ENCODE measurements at places on chromosomes 11 and 22. TPM values are rescaled to one million over a fixed set of nuclear protein-coding genes. Genes with fewer than 3 reads are reported as not detected.

DNA sequence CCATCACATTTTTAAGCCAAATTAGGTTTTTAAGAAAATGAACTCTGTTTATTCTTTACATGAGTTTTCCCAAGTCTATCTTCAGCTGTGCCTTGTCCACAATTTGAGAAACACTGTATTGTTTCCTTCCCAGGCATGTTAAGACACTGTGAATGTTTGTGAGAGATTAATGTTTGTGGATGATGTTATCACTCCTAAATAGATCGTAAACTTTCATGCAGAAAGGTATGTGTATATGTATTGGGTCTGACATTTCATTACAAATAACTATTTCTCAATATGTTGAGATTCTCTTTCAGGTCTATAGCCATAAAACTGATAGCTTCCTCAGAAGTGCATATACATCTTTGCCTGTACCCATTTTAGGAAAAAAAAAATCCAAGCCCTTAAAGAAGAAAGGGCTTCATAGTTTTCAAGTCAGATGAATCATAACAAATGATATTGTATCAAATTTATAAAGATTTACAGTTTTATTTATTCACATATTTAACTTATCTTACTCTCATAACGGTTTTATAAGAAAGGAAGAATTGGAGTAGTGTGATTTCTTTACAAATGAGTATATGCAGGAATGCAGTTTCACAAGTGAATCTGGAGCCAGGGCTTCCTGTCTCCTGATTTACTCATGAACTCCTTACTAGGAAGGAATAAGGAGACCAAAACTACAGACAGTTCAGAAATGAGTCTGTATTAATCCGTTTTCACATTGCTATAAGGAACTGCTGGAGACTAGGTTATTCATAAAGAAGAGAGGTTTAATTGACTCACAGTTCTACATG, 11.2 kb downstream of the OR8D1 start:
- no peak overlapping the region for H3K4me3 ChIP-seq
- no peaks in the 10 kb centered on the region for H3K4me1 ChIP-seq
- H3K27ac ChIP-seq = no peak overlapping the region
- H3K36me3 ChIP-seq = no peaks in the 10 kb centered on the region

DNA sequence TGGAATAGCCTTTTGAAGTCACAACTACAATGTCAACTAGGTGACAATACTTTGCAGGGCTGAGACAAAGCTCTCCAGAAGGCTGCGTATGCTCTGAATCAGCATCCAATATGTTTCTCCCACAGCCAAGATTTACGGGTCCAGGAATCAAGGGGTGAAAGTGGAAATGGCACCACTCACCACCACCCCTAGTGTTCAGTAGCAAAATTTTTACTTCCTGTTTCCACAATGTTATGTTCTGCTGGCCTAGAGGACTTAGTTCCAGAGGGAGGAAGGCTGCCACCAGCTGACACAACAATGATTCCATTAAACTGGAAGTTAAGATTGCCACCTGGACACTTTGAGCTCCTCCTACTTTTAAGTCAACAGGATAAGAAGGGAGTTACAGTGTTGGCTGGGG, 68.5 kb upstream of the MPEG1 start:
- no peak overlapping the region for H3K27ac ChIP-seq
- H3K4me3 ChIP-seq = no peak overlapping the region
- DNase-seq = no peak
- no peaks in the 10 kb centered on the region for H3K27me3 ChIP-seq
- H3K4me1 ChIP-seq = no peaks in the 10 kb centered on the region

GRCh38 chr11:8809241-8809938, 101.6 kb upstream of the AKIP1 start:
- peak overlapping the region; percentile 90 for H3K27ac ChIP-seq
- H3K36me3 ChIP-seq = no peaks in the 10 kb centered on the region
- peak overlapping the region; percentile 61 for H3K4me3 ChIP-seq
- H3K27me3 ChIP-seq = no peaks in the 10 kb centered on the region
- no peak for DNase-seq

GRCh38 chr11:29306527-29306926, 710.3 kb downstream of the KCNA4 start:
- H3K27me3 ChIP-seq = no peaks in the 10 kb centered on the region
- H3K4me3 ChIP-seq = no peak overlapping the region
- H3K27ac ChIP-seq = no peak overlapping the region
- no peak for DNase-seq
- H3K4me1 ChIP-seq = no peaks in the 10 kb centered on the region

DNA sequence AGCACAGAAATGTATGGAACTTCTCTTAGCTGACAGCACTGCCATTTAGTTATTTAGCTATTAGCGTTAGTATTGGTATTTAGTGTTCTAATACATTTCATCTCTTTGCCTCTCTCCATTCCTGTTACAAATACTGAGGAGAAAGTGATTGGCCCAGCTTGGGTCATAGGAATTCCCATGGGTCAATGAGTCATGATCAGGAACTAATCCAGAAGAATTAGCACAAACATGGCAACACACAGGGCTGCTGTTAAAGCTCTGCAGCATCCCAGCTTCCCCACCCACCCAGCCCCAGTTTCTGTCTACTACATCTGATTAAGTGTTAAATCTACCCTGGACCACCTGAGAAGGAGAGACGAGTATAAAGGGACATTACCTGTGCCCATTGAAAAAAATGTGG, 36.1 kb downstream of the PDGFD start:
- no peak for DNase-seq
- no peaks in the 10 kb centered on the region for H3K27me3 ChIP-seq
- no peak overlapping the region for H3K4me3 ChIP-seq
- H3K27ac ChIP-seq = no peak overlapping the region
- H3K4me1 ChIP-seq = no peaks in the 10 kb centered on the region

- H3K4me3 ChIP-seq = no peak overlapping the region
- no peak overlapping the region for H3K27ac ChIP-seq
- no peaks in the 10 kb centered on the region for H3K4me1 ChIP-seq
- H3K36me3 ChIP-seq = no peaks in the 10 kb centered on the region
- H3K27me3 ChIP-seq = peaks cover 5% of the 10 kb centered on the region
Measured at GRCh38 chr22:37354261-37354660, 72.0 kb downstream of the CYTH4 start.

GRCh38 chr11:130389335-130389935, 39.0 kb downstream of the ADAMTS8 start:
- no peaks in the 10 kb centered on the region for H3K27me3 ChIP-seq
- H3K4me3 ChIP-seq = no peak overlapping the region
- DNase-seq = no peak
- H3K4me1 ChIP-seq = peaks cover 17% of the 10 kb centered on the region
- H3K36me3 ChIP-seq = no peaks in the 10 kb centered on the region
- no peak overlapping the region for H3K27ac ChIP-seq

- no peaks in the 10 kb centered on the region for H3K4me1 ChIP-seq
- H3K36me3 ChIP-seq = peaks cover 59% of the 10 kb centered on the region
- H3K27me3 ChIP-seq = no peaks in the 10 kb centered on the region
- H3K4me3 ChIP-seq = no peak overlapping the region
Measured at GRCh38 chr11:45909594-45910475, 2.8 kb upstream of the FREY1 start.

DNA sequence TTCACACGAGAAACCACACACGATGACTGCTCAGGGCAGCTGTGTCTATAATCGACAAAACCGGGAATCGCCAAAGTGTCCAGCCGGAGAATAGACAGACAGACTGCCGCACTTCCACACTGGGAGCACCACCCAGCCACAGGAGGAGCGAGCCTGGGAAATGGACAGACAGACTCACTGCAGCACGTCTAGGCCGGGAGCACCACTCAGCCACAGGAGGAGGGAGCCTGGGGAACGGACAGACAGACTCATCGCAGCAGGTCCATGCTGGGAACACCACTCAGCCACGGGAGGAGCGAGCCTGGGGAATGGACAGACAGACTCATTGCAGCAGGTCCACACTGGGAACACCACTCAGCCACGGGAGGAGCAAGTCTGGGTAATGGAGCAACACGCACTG, 137.2 kb downstream of the BRD1 start:
- DNase-seq = no peak
- no peaks in the 10 kb centered on the region for H3K4me1 ChIP-seq
- no peak overlapping the region for H3K4me3 ChIP-seq

- H3K4me1 ChIP-seq = peaks cover 8% of the 10 kb centered on the region
- no peak overlapping the region for H3K27ac ChIP-seq
- no peak overlapping the region for H3K4me3 ChIP-seq
- DNase-seq = no peak
- H3K36me3 ChIP-seq = peaks cover 34% of the 10 kb centered on the region
Measured at GRCh38 chr11:90216611-90217010, 6.2 kb downstream of the CHORDC1 start.

- no peaks in the 10 kb centered on the region for H3K36me3 ChIP-seq
Measured at GRCh38 chr22:37242395-37242918, 1.6 kb downstream of the RAC2 start.

DNA sequence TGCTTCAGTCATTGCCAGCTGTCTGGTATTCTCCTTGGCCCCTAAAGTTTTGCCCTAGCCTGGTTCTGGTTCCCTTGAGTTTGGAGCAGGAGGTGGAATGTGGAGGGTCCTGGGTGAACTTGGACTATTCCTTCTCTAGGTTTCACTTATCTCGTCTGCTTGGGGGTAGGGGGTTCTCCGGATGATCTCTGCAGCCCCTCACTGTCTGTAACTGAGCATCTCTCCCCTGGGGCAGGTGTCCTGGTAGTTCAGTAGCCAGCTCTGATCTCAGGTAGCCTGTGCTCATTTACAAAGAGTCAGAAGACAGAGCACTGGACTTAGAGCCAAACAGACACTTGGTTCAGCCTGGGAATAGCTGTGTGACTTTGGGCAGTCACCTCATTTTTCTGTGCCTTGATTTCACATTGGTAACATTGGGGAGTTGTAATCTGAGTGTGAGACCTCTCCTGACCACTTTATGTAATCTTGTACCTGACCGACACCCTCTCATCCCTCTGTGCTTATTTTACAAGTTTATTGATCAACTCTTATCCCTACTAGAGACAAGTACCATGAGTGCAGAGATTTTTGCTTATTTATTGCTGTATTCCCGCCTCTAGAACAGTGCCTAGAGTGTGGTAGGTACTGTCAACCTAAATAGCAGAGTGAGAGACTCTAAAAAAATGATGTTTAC, 804 bp downstream of the CCDC134 start:
- H3K4me3 ChIP-seq = peak overlapping the region; percentile 99
- DNase-seq = no peak
- peak overlapping the region; percentile 91 for H3K27ac ChIP-seq
- no peaks in the 10 kb centered on the region for H3K27me3 ChIP-seq

DNA sequence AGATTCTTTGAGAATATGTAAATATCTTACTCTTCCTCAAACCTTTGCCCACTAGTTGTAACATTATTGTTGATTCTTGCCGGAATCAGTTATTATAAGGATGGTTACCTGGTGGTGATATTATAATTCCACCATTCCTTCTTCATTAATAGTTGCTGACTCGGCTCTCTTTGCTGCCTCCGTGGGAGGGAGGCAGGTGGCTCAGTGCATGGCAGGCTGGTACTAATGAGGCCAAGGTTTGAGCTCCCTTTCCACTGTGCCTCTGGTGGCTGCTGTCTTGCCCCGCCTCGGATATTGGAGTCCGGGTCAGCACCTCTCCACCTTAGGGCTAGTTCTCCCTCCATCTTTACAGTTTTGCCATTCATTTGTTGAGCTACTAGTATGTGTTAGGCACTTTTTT, 12.7 kb downstream of the CD6 start:
- H3K4me1 ChIP-seq = no peaks in the 10 kb centered on the region
- no peaks in the 10 kb centered on the region for H3K27me3 ChIP-seq
- H3K27ac ChIP-seq = no peak overlapping the region
- H3K36me3 ChIP-seq = no peaks in the 10 kb centered on the region

GRCh38 chr11:68141246-68142027, 20.2 kb upstream of the CHKA start:
- no peaks in the 10 kb centered on the region for H3K36me3 ChIP-seq
- no peak for DNase-seq
- no peaks in the 10 kb centered on the region for H3K27me3 ChIP-seq
- H3K4me1 ChIP-seq = peaks cover 25% of the 10 kb centered on the region

GRCh38 chr22:24951942-24952836, at the start of gene KIAA1671:
KIAA1671 (plus strand) TSS chr22:24952716; CDS start chr22:25028000, 75,284 bp downstream.
- no peaks in the 10 kb centered on the region for H3K27me3 ChIP-seq
- peak within 1 kb of the TSS; percentile 73 for H3K4me3 ChIP-seq
- peaks cover 7% of the 10 kb centered on the region for H3K4me1 ChIP-seq

GRCh38 chr11:69463181-69463994, 18.1 kb upstream of the LINC01488 start:
- H3K27ac ChIP-seq = no peak overlapping the region
- no peaks in the 10 kb centered on the region for H3K4me1 ChIP-seq
- no peaks in the 10 kb centered on the region for H3K36me3 ChIP-seq
- H3K4me3 ChIP-seq = no peak overlapping the region
- no peaks in the 10 kb centered on the region for H3K27me3 ChIP-seq

DNA sequence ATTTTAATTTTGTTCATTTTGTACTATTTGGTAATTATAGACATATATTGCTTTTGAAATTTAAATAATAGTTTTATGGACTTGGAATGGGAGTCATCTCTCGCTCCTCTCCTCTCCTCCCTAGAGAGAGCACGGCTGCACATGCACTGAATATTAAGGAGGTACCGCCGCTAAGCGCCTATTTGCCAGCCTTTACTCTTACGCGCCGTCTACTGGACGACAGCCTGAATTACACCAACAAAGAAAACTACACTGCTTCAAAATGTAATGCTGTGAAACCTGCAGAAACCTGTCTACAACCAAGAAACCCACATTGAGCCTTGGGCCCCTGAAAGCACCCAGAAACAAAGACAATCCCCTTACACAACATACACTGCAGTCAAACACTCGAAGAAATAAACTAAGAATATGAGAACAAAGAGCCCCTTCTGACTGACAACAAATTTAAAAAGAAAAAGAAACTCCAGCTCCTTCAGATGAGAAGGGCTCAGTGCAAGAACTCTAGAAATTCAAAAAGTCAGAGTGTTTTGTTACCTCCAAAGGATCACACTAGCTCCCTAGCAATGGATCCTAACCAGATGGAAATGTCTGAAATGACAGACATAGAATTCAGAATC, 737.2 kb downstream of the LRRC4C start:
- H3K27ac ChIP-seq = no peak overlapping the region
- no peaks in the 10 kb centered on the region for H3K36me3 ChIP-seq
- H3K27me3 ChIP-seq = no peaks in the 10 kb centered on the region

GRCh38 chr11:126824035-126824607, 176.4 kb downstream of the KIRREL3 start:
- H3K36me3 ChIP-seq = no peaks in the 10 kb centered on the region
- H3K27me3 ChIP-seq = no peaks in the 10 kb centered on the region
- H3K4me1 ChIP-seq = no peaks in the 10 kb centered on the region
- DNase-seq = no peak
- no peak overlapping the region for H3K27ac ChIP-seq

DNA sequence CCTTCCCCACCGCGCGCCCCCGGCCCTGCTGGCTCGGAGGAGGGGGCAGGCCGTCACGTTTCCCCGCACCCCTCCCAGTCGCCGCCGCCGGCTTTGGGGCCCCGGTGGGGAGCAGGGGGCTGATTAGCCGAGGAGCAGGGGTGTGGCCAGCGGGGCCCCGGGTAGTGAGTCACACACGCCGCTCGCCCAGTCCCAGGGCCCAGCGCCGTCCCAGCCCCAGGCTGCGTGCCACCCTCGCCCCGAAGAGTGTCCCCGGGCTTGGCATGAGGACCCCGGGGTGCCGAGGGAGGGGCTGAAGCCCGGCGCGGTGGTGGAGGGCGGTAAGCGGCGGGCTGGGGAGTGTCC, 34.4 kb downstream of the PRDM11 start:
- peaks cover 6% of the 10 kb centered on the region for H3K36me3 ChIP-seq
- peak overlapping the region; percentile 53 for H3K4me3 ChIP-seq
- peaks cover 18% of the 10 kb centered on the region for H3K4me1 ChIP-seq
- DNase-seq = peak; percentile 91
- peak overlapping the region; percentile 81 for H3K27ac ChIP-seq
- no peaks in the 10 kb centered on the region for H3K27me3 ChIP-seq

- H3K4me1 ChIP-seq = no peaks in the 10 kb centered on the region
- peak; percentile 44 for DNase-seq
- H3K36me3 ChIP-seq = no peaks in the 10 kb centered on the region
Measured at GRCh38 chr22:48885919-48886305, 941.8 kb downstream of the BRD1 start.

The OR51B5 gene
- not detected for total RNA-seq

The NELL1 gene
- not detected for total RNA-seq

The KRTAP5-1 gene
- total RNA-seq = not detected

The H19 gene
- 55.8 TPM for total RNA-seq
